ENCODE measurements at places on chromosomes 3 and 15.

GRCh38 chr3:197000211-197000610 is 29.4 kb downstream of the MELTF start:
- DNase-seq: no peak

- peak; percentile 69 for DNase-seq
Measured at GRCh38 chr3:36700537-36701248, 63.7 kb downstream of the DCLK3 start.

DNA sequence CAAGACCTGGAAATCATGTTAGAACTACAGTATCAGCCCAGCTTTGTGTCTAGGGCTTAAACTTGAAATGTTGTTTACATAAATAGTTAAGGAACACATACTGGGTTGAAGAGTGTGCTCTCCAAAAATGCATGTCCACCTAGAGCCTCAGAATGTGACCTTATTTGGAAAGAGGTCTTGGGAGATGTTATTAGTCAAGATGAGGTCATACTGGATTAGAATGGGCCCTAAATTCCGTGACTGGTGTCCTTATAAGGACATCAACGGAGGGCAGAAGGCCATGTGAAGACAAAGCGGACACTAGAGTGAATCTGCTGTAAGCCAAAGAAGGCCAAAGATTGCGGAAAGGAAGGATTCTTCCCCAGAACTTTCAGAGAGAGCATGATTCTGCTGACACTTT is 759.2 kb upstream of the CFAP20DC start:
- DNase-seq: no peak

DNA sequence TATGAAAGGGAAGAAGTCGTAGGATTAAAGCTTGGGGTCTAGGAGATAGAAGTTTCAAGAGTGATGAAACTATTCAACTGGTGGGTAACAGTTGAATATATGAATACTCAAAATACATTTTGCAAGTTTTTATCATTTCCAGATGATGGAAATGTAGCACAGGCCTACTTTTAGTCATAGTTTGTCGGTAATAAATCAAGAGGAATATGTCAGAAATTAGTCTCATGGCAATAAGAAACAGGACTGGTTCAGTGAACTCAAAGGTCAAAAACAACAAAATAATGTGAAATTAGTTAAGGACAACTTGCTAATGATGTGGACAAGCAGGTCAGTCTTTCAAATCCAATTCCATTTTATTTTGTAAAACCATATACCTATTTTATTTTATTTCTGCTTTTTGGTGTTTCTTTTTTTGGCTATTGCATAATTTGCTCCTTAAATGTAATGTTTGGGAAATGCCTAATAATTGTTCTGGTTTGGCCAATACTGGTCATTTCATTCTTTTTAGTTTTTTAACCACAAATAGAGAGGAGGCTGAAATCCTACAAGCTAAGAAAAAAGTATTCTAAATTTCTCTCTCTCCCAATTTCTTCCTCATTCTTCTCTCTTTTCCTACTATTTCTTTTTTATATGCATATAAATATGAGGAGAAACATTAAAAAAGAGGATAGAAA is 195.2 kb upstream of the ARHGEF26 start:
- DNase-seq: no peak

GRCh38 chr3:61814674-61815073 is 253.3 kb downstream of the PTPRG start:
- no peak for DNase-seq

GRCh38 chr3:17640466-17640865 is 102.0 kb downstream of the TBC1D5 start:
- DNase-seq: peak; percentile 36

- DNase-seq: no peak
Measured at GRCh38 chr15:93478947-93479346, 389.9 kb upstream of the RGMA start.

GRCh38 chr3:126751611-126752302 is 47.7 kb downstream of the CHCHD6 start:
- no peak for DNase-seq

GRCh38 chr3:67386451-67386850 is 268.0 kb downstream of the SUCLG2 start:
- no peak for DNase-seq

Measured in ACHN (cell line).